NCI-H2081 treated with DMSO at 0.1 percent for 48 hours (cell line): ENCODE measurements at places on chromosomes 16 and 17.

- DNase-seq, result no peak
These were observed 216.2 kb downstream of the HS3ST3A1 start for GRCh38 chr17:13385481-13385911.

GRCh38 chr16:21603928-21604327 is 4.6 kb downstream of the METTL9 start:
- no peak for DNase-seq

DNA sequence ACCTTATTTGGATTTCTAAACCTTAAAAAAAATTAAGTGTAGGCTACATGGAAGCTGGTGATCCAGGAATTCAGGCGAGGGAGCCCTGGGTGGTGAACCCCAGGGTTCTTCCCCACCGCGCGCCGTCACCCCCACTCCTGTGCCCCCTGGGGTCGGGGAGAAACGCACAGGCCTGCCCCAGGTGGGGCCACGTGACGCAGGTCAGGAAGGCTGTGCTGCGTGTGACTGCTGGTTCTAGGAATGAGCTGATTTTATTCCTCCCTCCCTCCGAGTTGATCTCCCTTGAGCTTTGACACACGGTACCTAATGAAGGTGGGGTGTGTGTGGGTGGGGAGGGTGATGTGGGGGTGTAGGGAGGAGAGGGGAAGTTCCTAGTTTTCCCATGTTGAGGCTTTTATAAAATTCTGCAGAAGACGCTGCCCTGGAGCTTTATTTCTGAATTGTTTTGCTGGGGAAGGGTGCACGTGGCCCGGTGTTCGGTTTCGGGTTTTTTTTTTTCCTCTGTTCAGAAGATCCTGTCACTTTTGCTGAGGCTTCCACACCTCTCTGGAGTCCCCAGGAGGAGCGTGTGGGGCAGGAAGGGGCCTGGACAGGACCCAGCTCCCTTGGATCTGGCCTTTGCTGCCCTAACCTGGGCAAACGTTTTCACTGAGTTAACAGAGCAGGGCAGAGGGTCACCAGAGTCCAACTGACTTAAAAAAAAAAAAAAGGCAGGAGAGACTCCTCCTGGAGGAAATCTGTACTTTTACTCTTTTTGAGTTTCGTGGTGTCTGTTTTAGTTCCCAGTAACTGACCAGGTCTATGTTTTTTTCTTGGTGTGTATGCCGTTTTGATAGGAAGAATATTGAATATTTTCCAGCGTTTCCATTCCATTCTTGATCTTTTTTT is 55.8 kb upstream of the GSE1 start:
- DNase-seq, result no peak

- no peak for DNase-seq
These were observed 902 bp upstream of the DHRS7B start for GRCh38 chr17:21125862-21126261.
